ENCODE measurements at places on chromosomes 4 and X.
A peak's percentile ranks its signal among the peaks of the same experiment; 100 is the strongest.

DNA sequence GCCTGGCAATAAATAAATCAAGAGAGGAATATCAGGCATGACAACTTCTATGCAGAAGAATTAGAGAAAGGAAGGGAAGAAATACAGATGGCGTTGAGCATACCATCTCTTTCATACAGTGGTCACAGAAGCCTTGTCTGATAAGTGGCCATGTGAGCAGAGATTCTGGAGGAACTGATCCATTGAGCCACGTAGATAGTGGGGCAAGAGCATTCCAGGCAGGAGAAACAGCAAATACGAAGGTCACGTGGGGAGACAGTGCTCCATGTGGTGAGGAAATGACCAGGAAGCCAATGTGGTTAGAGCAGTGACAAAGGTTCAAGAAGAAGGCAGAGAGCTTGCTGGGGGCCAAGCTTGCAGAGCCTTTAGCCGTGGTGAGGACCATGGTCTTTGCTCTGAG is 226.7 kb upstream of the NOCT start:
- no peak for DNase-seq

DNA sequence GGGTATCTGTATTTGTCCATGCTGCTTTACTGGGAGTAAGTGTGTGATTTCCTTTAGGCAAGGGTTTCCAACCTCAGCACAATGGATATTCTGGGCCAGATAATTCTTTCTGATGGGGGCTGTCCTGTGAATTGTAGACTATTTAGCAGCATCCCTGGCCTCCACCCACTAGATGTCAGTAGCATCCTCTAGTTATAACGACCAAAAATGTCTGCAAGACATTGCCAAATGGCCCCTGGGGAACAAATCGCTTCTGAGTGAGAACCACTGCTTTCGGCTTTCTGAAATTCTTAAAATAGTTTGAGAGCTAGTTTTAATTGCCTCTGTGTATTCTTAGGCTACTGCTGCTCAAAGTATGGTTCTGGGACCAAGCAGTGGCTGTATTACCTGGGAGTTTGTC is 81.2 kb upstream of the GPM6B start:
- DNase-seq = no peak

DNA sequence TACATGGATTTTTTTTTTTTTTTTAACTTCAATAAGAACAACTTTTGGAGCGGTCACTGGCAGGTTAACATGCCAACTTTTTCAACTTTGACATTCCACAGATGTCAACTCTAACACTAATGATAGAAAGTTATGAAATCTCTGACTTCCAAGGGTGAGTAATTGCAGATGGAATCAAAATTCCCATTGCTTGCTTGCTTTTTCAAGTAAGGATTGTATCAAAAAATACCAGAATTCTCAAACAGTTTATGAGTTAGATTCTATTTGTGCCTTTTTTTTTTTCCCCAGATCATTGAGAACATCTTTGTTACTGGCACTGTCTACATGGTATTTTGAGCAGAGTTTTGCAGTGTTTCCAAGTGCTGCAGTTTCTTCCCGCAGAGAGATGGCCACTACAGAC is 50.3 kb upstream of the OTUD4 start:
- no peak for DNase-seq

- DNase-seq = no peak
These were observed 226.0 kb upstream of the MAB21L2 start for GRCh38 chr4:150355858-150356455.

DNA sequence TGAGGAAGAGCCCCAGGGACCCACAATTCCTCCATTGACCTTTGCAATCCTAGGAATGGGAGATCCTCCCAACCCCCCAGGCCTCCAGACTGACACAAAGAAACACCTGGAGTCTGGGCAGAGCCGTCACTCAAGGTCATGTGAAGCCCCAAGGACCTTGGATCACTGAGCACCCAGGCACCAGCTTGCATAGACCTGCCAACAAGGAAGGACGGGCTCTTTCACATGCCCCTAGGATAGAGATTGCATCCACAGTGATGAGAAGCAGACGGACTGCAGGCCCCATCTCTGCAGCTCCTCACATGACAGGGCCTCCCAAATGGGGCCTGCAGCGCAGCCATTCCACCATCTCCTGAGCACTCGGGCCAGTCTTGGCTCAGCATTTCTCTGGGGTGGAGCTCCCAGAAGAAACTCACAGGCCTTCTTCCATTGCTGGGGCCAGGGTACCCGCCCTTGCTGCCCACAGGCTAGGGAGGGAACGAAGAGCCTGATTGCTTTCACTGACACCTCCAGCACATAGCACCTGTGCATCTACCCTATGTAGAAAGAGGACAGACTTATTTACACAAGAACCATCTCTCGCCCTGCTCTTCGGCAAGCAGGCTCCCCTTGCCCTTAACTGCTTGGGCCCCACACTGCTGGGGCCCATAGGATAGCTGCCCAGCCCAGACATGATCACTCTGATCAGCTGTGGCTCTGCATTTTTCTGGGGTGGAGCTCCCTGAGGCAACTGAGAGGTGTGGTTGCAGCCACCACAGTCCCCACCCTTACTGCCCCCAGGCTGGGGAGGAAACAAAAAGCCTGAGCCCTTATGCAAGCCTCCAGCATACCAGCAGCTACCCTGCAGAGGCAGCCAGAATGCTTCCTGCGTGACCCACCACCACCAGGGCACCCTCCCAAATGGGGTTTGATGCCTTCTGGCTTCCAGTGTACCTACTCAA is 185.7 kb upstream of the ZCCHC13 start:
- DNase-seq = no peak

DNA sequence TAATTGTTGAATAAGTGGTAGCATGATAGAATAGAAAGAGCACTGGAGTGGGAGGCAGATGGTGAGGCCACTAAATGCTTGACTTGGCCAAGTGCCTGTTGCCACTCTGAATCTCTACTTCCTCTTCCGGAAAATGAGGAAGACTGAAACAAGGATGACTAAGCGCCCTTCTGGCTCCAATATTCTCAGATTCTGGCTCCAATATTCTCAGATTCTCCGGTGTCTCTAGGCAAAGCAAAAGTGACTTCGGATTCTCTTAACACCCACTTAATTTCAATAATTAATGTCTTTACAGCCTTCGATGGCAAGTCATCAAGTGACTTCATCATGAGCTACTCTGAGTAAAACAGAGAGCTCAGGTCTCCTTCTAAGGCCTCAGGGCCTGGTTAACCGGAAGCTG is 402.2 kb upstream of the FGF13 start:
- peak; percentile 0 for DNase-seq

- DNase-seq = no peak
These were observed 69.4 kb upstream of the HGFAC start for GRCh38 chr4:3372264-3372932.

DNA sequence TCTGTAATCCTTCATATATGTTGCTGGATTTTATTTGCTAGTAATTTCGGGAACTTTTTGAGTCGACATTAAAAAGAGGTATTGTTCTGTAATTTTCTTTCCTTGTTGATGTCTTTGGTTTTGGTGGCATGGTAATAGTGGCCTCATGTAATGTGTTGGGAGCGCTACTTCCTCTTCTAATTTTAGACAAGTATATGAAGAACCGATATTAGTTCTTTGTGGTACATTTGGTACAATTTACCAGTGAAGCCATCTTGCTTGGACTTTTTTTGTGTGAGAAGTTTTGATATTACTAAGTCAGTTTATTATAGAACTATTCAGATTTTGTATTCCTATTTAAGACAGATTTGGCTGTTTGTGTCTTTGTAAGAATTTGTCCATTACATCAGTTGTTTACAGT is 669.2 kb upstream of the AADAT start:
- no peak for DNase-seq

- DNase-seq = no peak
These were observed 21.3 kb downstream of the IL15 start for GRCh38 chr4:141657550-141658250.

GRCh38 chr4:78602334-78602733 is 50.8 kb downstream of the ANXA3 start:
- DNase-seq = peak; percentile 73

- DNase-seq = no peak
These were observed 62.2 kb downstream of the NPY2R start for GRCh38 chr4:155270671-155271070.

GRCh38 chr4:1571165-1572009 is 112.7 kb downstream of the FAM53A start:
- DNase-seq = no peak

DNA sequence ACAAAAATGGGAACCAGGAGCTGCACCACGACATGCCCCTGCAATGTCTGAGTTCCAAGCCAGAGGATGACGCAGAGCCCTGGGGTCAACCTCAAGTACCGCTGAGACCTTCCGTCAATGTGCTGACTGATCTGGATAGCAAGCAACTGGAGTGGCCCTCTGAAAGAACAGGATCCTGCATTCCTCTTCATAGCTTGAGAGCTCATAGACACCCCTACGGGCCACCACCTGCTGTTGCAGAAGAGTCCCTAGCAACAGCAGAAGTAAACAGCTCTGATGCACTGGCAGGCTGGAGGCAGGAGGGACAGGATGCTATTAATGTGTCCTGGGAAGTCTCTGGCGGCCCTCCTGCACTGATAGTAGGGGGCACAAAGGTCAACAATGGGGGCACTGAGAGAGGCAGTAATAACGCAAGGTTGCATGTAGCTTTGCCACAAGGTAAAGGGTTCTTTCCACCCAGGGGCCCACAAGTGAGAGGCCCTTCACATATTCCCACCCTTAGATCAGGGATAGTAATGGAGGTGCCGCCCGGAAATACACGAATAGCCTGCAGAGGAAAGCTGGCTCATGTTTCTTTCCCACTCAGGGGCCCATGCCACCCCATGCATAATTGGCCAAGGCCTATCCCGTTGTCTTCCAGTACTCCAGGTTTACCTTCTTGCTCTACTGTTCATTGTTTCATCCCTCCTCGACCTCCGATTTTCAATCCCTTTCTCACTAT is 1.3 kb downstream of the PRR32 start:
- no peak for DNase-seq

- DNase-seq = no peak
These were observed 2.8 kb downstream of the CENPU start for GRCh38 chr4:184731056-184731455.

DNA sequence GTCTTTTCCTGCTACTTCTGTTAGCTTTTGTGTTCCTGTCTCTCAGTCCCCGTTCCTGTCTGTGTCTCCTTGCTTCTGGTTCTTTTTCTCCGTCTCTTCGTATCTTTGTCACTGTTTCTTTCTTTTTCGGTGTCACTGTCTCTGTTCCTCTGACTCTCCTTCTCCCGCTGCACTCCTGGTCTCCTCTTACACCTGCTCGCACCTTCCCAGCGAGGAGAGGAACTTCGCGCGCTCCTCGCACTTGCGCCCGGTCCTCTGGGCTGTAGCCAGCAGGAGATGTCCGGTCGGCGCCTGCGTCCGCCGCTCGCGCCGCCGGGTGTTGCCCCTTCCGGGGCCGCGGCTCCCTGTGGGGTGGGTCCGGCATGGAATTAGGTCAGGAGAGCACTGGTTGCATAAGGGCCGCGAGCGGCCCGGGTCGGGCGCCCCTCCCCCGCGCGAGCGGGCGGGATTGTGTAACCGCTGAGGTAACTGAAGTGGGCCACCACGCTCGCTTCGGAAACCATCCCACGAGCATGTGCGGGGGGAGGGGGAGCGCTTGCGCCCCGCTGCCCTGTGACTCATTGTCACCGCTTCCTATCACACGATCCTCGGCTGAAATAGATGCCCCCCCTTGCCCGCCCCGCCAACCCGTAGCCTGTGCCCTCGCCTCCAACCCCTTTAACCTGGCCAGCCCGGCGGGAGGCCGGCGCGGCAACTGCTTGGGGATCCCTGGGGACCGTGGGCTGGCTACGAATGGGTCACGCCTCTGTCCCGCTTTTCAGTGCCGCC is 1.6 kb downstream of the LONRF3 start:
- DNase-seq = no peak

DNA sequence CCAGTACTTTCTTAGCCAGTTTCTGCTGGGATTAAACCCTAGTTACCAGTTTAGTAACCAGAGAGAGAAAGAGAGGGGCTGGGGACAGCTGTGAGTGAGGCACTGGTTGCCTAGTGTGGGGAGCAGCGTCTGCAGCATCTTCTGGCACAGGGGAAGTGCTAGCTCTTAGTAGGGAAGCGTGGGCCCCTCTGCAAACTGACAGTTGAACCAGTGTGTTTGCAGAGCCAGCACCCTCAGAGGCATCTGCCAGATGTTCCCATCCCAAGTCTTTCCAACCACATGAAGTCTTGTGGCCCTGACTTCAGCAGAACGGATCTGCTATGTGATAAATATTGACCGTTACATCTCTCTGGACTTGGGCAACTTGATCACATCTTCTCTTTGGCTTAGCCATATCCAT is 15.0 kb downstream of the RBMX2 start:
- no peak for DNase-seq

DNA sequence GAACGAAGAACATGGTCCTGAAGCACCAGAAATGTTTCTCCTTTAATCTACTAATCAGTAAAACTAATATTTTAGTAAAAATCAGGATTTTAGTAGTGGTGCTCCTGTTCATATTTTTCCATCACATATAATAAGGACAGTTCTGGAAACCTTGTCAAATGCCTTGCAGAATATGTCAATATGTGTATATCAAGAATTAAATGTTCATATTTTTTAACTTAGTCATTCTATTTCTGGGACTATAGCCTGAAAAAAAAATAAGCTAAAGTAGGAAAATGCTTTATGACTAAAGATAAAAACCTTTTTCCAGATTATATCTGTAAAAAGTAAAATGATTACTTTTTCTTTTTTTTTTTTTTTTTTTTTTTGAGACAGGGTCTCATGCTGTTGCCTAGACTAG is 65.1 kb downstream of the MAB21L2 start:
- no peak for DNase-seq

GRCh38 chr4:4825431-4825830 is 34.0 kb upstream of the MSX1 start:
- no peak for DNase-seq

DNA sequence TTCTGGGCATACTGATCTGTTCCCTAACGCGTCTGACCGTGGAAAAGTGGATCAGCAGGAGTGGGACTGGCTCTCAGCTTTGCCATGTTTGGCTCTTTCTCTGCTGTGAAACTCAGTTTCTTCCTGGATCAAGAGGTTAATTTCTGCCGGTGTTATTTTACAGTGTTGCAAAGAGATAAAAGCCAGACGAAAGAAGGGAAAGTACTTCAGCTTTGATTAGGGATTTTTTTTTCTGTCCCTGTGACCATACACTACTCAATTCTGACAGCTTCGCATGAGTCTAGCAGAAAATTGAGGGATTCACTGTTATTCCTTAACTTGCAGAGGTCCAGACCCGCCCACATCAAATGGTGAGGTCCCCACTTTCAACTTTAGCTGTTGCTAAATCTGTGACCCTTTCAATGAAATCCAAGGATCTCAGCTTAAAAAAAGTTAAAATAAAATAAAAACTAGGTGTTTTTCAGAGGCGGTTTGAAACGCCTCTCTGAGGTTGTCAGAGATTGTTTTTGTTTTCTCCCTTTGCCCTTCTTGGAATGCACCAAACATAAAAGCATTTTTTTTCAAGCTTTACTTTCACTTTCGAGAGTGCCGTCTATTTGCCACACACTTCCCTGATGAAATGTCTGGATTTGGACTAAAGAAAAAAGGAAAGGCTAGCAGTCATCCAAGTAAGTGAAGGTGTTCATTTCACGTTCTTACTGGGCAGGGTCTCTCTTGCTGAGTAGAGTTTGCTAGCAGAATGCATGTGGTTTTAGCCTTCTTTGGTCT is at the start of gene TLR3:
Gene TLR3, plus strand, starts transcription at position 576 of the 768 bp plus-strand sequence. CDS start 7,464 bp downstream, outside the sequence.
- no peak for DNase-seq

GRCh38 chr4:187390646-187391045 is 604.9 kb upstream of the ZFP42 start:
- DNase-seq = no peak

All from NCI-H2171 treated with DMSO at 0.1 percent for 48 hours (cell line).